ENCODE measurements at places on chromosomes 4 and X.

DNA sequence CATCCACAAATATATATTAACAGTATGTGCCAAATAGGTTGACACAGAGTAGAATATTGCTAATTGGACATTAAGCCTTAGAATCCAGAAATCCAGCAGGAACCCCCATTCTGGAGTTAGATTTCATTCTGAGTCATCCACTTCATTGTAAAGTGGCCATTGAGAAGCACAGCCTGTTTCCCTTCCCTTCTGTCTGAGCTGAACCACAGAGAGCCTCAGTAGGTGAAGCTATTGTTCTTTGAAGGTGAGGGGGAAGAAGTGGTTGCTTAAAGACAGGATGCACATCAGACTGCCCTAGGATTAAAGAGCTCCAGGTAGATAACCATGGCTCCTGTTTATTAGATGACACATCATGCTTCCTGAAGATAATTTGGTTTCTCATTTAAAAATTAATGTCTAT, 30.6 kb upstream of the MCF2 start:
- no peak for DNase-seq

- no peak for DNase-seq
Measured at GRCh38 chr4:38759113-38759789, 23.5 kb downstream of the TLR10 start.

DNA sequence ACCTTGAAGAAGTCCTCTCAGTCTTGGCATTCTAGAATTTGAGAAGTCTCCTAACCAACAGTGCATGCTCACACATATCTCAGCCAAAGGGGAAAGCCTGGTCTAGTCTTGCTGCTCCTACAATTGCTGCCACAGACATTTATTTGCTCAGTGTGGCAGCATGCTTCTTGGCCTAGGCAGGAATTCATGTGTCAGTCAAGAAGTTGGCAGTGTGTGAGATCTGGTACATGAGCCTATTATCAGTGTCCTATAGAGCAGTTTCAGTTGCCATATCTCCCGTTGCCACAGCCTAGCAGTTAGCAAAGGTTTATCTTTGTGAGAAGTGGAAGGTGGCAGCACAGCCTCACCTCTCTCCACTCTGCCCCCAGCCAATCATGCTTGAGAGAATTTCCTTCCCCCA, 176.9 kb upstream of the ARHGEF9 start:
- DNase-seq: no peak

GRCh38 chr4:188396037-188396436, 256.8 kb downstream of the TRIML1 start:
- DNase-seq: no peak

- no peak for DNase-seq
Measured at GRCh38 chr4:42843694-42844093, 48.8 kb upstream of the GRXCR1 start.

GRCh38 chr4:56048383-56048701, 99.6 kb downstream of the CEP135 start:
- DNase-seq: no peak

DNA sequence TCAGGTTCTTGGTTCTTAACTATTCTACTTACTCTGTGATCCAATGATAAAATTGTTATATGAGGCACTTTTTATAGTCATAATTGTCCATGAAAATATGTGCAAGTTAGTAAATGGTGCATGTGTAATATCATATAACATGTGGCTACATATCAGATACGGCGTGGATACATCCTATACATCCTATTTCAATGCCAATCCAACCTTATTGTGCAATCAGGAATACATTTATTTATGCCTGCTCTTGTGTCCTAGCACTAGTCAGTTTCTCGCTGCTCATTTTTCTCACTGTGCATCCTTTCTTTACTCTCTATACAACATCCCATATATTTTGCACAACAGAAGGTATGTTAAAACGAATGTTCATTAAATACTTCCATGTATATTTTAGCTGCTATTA, 1141.1 kb downstream of the FAT4 start:
- DNase-seq: no peak

DNA sequence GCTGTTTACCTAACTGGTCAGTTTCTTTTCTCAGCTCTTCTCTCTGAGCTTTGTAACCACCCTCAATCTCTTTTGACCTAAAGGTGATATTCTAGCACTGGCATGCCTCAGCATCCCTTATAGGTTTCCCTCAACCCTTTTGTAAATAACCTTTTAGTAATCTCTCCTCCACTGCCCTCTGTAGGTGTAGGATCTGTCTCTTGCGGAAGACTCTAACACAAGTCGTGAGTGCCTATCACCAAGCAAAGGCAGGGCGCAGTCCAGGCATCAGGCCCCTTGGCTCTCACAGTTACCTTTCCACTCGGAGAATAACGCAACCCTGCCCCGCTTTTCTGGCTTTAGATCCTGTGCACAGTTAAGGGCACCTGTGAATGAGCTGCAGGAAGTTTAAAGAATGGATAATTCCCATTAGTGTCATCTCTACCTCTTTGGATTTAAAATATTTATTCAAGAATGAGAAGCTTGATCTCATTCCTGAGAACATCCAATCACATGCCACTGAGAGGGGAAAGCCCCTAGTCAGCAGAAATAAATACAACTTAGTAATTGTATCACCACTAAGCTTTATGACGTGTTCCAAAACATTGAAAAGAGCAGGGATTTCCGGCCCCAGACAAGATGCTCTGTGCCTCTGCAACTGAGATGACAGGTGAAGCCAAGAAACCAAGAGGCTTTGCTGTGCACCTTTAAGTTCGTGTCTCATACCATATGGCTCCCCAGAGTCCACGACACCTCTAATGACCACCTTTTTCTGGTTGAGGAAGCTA, 58.8 kb downstream of the SPINK2 start:
- DNase-seq: no peak

GRCh38 chr4:8727546-8728510, 135.3 kb downstream of the CPZ start:
- no peak for DNase-seq

GRCh38 chr4:137274404-137274803, 257.9 kb downstream of the PCDH18 start:
- DNase-seq: no peak

- DNase-seq: no peak
Measured at GRCh38 chr4:115357776-115358175, 244.4 kb upstream of the NDST4 start.

- DNase-seq: no peak
Measured at GRCh38 chr4:138055890-138056289, 186.3 kb downstream of the SLC7A11 start.

DNA sequence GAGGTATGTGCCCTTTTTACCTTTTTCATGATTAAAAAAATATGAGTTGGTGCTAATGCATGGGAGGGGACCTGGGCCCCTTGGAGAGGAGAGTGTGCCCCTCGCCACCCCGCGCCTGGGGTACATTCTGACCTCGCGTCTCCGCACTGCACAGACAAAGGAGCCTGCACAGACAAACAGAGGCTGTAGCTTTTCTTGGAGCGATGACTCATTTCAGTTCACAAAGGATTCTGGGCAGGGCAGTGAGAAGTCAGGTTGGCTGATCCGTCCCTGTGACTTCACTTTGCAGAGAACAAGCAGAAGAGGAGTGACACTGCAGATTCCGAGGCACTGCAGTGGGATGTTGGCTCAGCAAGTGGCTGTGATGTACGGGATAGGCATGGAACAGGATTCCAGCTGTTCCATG, 82.9 kb downstream of the STOX2 start:
- DNase-seq: no peak

DNA sequence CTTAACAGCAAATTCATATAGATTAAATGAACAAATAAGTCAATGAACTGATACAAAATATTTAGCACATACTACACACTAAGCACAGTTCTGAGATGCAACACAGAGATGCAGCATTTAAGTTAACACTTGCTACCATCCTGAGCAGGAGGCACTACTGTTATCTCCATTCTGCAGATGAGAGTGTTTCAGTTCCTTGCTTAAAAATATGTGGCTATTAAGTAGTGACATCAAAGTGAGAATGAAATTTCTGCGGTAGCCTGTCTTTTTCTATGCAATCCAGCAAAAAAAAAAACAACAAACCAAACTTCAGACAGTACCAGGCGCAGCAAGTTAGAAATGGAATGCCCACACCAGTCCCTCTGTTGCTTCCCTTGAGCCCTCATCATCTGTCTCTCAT, 90.8 kb downstream of the SHISA3 start:
- DNase-seq: no peak

GRCh38 chr4:168508683-168509082, 11.8 kb downstream of the PALLD start:
- DNase-seq: no peak

DNA sequence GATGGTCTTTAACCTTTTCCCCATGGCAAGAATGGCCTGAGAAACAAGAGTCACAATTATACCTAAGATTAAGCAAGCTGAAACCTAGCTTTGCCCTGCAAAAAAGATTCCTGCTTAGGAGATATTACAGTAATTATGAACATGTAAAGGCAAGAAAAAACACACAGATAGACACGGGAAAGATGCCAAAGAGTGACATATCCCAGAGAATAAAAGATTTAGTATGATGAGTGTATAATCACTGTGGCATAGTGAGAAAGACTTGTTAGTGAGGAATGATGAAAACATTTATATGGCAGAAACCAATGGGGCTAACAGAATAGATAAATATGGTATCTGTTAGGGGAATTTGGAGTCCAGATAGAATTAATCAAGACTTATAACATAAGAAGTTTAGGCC, 29.6 kb upstream of the TASL start:
- DNase-seq: no peak

DNA sequence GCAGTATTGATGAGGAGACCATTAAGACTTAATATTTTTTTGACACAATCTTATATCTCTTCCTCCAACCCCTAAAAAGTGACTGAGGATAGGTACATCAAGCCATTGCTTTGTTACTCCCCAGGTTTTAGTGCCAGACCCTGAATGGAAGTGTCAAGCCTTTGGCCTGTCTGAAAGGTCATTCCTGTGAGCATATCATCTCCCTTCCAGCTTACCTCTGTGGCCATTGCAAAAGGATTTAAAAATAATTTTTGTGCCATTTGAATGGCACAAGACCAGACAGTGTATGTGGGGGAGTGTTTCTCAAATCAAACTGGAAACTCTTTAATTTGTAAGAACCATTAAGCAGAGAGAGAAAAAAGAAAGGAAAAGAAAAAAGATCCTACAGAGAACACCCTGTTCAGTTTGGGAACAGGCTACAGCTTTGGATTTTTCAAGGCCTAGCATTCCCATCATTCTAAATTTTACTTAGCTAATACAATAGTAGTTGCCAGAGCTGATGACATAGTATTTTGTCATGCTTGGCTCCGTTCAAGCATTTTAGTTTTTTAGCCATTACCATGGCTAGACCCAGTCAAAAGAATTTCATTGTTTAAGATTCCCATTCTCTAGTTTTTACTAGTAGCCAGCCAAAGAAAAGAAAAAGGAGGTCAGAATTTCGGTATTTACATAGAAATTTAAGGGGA, 49.6 kb downstream of the HPF1 start:
- no peak for DNase-seq

DNA sequence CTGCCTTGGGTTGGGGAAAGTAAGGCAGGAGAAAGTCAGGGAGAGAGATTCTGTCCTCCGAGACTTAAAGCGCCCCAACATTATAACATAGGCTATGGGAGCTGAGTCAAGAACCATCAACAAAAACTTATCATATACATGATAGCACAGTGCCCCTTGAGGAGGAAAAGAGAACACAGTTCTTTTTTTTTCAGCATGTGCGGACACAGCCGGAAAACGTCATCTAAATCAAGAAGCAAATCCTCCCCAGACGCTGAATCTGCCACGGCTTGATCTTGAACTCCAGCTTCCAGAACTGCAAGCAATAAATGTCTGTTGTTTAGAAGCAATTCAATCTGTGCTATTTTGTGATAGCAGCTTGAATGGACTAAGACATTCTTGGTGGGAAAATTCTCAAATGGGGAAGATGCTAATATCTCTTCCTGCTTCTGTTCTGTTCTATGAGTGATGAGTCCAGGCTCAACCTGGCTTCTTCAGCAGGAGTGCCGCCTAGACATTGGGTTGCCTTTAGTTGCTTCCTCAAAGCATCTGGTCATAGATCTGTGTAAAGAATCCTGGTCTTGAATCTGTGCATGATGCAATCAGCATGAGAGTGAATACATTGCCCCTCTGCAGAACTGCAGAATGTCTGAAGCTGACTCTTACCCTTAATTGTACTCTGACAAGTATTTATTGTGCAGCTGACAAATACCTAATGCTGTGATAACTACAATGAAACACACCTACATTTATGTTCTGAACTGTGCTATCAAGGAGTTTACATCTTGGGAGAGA, 549.8 kb upstream of the PRKX start:
- no peak for DNase-seq

GRCh38 chr4:158065176-158065575, 107.6 kb downstream of the GASK1B start:
- DNase-seq: no peak

GRCh38 chr4:89681219-89681618, 155.7 kb downstream of the SNCA start:
- DNase-seq: no peak

DNA sequence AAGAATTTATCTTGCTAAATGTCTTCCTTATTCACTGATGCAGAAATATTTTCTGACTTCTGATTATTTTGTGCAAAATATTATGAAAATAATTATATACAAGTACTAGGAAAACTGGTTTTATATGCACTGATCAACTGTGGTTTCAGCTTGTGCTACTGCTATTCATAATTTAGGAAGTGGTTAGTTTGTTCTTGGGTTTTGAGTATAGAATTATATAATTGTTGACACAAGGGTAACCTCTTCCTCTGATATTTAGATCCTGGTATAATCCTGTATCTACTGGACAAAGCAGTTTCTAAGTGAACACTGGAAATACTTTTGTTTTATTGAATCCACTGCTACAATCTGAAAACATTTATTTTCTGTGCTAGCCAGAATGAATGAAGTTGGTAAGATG, 182.8 kb downstream of the PDGFC start:
- no peak for DNase-seq

- DNase-seq: no peak
Measured at GRCh38 chrX:16838202-16839066, 31.7 kb downstream of the RBBP7 start.

- no peak for DNase-seq
Measured at GRCh38 chr4:184825141-184825895, 450 bp downstream of the ACSL1 start.

DNA sequence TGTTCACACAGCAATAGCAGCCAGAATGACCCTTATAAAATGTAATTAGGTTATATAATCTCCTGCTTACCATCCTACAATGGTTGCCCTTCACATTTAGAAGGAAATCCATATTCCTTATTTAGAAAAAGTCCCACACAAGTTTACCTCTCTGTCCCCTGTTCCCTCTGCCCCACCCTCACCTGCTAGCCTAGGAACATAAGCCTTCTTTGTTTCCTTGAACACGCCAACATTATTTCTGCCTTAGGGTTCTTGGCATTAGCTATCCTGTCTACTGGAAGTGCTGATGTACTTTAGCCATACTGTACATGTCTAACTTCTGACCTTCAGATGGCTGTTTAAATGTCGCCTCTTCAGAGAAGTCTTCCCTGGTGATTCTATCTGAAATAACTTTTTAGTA, 28.4 kb upstream of the USP53 start:
- no peak for DNase-seq

DNA sequence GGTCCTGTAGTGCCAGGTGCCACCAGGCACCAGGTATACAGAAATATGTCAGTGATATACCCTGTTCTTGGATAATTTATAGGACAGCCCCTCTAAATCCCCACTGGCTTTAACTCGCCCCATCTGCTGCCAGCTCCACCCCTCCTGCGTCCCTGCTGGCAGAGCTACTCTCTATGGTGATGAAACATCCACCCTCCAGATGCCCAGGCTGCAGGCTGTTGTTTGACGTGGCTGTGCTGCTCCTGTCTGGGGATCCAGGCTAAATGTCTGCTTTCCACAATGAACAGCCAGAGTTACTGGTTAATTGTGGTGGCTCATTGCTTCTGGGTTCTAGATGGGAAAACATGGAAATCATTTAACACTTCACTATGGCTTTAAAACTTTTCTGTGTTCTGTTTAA, 12.9 kb downstream of the NHSL2 start:
- no peak for DNase-seq

GRCh38 chr4:52799813-52800212, 48.6 kb upstream of the ERVMER34-1 start:
- no peak for DNase-seq

All from cortex of kidney (tissue), 1 donor.